ENCODE measurements at places on chromosomes 3 and 15.
A peak's percentile ranks its signal among the peaks of the same experiment; 100 is the strongest.

DNA sequence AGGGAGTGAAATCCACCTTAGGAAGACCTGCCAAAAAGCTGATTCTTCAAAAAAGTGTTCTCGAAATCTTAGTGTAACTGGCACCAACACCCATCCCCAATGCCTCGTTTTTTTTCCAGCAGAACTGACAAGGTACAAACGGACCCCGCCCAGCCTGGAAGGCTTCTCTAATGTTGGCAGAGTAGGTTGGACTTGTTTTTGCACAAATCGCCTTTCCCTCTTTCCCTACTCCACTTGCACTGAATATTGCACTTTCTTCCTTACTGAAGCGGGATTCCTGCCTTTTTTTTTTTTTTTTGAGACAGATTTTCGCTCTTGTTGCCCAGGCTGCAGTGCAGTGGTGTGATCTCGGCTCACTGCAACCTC lies 544 bp upstream of the TIMMDC1 start:
- DNase-seq, result no peak

- DNase-seq, result no peak
These were observed 495.9 kb upstream of the NAALADL2 start for GRCh38 chr3:174363256-174363655.

DNA sequence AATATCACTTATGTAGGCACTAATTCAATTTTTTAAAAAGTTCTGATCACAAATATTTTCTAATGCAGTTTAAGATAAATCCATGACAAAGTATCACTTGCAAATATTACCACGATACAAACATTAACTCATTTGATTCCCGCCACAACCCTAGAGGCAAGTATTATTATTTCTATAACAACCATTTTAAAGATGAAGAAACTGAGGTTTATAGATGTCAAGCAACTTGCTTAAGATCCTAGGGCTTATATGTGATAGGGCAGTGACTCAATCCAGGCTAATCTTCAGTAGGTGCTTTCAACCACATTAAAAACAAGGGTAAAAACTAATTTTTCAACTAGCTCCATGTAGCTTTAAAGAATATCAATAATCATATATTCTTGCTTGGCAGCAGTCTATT lies 1.7 kb downstream of the DYNC1LI1 start:
- DNase-seq, result no peak

DNA sequence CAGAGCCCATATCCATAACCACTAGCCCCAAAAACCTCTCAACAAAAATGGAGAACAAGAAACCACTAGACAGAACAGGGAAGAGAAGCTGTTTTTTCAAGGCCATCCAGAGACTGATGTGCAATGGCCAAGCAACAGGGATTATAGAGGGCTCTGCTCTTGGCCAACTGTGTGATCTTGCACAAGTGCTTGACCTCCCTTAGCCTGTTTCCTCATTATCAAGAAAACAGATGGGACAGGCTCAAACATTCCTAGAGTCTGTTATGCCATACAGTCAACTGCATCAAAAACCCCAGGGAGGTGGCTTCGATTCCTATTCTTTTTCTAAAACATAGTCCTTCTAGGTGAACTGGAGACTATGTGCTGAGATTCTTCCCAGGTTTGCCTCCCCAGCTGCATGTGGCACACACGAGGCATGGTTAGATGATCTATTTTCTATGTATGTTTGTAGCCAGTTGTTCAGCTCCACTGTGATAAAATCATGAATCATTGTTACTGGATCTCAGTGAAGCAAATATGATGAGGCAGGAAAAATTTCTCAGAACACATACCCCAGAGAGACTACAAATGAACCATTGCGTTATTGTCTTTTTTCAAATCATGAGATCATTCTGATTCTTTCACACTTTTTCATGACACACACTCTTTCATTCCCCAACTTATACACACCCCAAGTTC lies 132.9 kb upstream of the TGFBR2 start:
- peak; percentile 4 for DNase-seq

DNA sequence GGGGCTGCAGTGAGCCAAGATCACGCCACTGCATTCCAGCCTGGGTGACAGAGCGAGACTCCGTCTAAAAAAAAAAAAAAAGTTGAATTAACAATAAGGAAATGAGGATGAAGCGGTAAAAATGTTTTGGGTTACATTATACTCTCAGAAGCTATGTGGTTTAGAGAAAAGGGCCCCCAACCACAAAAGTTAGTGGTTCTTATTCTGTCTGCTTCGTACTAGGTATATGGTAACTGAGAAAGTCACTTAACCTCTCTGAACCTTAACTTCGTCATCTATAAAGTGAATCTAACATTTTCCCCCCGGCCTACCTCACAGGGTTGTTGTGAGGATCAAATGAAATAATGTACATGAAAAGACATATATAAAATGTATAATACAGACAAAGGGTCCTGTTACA lies 38.4 kb upstream of the EHHADH start:
- DNase-seq, result no peak

DNA sequence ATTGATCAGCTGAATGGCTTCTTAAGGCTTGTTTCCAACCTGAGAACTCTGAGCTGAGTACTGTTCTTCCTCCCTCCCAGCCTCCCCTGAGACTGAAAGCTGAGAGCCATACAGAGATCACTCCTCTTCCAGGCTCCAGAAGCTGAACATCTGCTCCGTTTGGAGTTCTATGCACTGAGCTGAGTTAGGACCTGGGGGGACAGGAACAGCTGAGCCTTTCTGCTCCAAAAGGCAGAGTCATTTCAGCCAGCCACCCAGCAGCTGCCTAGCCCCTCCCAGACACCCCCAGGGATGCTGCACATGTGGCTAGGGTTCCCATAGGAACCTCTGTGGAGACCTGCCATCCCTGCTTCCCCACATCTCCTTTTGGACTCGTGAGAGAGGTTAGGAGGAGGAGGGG lies 64.2 kb upstream of the GLCE start:
- DNase-seq, result no peak

DNA sequence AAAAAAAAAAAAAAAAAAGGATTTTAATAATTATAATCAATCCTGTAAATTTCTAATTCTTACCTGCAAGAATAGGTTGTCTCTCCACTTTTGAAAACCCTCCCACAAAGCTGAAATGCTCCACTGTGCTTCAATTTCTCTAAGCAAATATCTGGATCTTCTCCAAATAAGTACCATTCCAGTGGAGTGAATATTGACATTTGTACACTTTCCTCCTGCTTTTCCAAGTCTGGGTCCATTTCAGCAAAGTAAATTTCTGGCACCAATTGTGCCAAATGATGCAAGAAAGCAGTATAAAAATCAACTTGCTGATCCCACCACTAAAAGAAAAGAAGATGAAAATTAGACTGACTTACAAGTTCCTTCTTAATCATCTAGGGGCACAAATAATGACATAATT lies 19.9 kb downstream of the UBR1 start:
- DNase-seq, result no peak

DNA sequence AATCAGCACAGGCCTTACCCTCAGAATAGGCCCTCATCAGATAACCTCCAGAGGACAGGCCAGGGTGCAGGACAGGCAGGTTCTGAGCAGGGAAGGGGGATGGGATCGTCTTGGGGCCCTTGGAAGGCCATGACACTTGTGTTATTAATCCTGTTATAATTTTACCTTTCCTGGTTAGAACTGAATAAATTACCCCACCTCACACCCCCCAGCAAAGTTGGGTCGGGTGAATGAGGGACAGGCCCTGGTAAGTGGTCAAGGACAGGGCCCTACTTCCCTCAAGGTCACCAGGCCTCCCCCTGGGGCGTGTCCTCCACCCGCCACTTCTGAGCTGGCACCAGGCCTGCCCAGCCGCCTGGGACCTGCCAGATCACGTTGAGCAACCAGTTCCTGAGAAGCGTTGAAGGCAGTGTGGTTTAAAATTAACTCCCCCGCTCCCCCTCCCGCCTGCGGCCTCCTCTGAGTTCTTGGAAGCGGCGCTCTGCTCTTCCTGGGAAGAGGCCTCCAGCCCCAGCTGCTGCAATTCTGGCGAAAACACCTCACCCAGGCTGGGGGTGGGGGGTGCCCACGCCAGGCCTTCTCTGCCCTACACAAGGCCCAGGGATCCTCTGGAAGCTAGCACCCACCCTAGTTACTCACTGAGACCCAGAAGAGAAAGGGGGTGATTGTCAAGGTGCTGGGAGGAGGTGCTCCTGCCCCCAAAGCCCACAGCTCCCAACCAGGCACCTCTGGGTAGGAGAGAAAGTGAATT lies 10.6 kb downstream of the CISH start:
- DNase-seq, result peak; percentile 84

DNA sequence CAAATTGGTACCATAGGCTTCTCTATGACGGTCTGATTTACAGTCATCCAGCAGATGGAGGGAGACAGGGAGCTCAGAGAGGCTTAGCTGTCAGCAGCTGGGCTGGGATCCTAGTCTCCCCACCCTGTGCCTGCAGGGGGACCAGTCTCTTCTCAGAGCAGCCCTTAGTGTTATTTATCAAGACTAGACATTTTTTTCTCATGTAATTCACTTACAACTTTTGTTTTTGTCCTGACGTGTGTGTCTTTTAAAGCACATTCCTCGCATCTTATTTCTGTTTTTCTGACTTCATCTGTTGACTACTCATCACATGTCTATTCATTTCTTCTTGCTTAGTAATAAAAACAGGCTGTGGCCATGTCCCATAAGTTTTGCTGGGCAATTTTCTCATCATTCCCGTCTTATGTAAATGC lies 116.1 kb downstream of the KLF13 start:
- DNase-seq, result peak; percentile 19

DNA sequence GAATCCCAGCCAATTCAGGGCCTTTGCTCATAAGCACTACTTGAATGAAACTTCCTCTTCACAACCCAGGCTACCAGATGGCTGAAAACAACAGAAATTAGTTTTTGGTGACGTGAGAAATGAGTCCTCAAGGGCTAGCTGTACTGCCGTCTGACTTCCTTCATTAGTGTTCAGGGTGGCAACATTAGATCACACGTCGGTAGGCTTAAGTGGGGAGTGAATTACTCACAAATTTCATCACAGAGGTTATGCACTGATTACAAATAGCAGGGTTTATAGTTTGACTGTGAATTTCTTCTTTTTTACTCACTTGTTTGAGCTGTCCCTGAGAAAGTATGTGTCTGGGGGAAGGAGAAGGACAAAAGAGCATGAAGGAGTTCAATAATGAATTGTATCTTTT lies 397.2 kb downstream of the GAP43 start:
- DNase-seq, result no peak

DNA sequence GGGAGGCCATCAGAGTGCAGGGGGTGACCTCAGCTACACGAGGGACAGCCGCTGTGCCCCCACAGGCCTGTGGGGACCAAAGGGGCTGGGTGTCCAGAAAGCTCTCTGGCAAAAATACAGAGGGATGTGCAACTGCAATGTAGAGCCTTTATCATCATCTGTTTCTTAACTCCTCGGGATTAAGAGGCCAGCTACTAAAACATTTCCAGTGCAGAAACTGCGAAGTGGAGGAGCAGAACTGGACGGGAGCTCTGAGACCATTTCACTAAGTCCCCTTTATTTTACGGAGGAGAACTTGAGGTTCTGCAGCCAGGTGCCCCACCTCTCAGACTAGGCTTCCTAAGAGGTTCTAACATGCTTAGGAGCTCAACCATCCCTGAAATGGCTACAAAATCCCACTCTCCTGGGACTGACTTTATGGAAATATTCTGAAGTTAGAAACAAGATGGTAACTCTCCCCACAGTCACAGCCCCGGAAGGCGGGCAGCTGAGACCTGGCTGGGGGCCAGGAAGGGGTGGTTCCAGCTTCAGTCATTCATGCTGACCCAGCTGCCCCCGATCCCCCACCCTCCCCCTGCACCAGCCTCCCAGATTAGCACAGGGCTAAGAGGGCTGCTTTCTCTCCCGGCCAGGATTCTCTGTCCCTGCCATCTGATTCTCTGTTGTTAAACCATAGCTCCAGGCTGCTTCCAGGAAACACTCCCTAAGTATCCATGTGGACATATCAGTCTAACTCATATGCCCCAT lies 40.3 kb downstream of the UMPS start:
- no peak for DNase-seq

DNA sequence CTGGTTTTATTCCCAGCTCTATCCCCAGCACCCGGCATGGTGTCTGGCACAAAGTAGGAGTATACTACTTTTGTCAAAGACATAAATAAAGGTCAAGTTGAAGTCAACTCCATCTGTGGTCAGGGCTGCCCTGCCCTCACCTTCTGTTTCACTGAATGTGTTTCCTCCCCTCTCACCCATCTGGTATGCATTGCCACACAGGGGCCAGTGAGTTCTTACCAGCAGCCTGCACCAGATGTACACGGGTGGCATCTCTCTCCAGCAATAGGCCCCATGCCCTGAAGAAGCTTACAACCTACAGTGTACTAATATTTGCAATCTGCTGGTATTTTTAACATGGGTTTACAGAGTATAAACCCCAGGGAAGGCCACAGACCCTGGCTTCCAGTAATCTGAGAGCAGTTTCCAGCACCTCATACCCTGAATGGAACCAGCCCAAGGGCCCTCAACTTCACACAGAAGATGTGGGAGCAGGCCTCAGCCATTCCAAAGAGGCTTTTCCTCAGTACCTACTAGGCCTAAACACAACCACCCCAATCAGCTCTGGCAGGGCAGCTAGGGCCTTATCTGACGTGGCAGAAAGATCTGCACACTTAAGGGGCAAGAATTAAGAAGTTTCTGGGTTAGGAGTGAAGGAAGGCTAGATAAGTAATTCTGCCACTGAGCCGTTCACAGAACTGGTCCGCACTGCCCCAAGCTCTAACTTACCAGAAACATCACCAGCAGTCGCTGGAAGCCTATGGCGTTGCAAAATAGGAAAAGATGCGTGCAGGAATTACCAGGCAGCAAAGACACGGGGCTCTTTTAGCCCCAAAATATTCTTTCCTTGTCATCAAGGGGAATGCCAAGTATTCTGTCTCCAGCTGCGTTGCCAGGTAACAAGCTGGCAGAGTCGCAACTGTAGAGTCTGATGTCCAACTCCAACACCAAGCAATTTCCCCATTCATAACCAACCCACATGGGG lies 2.1 kb downstream of the IDH2 start:
- peak; percentile 68 for DNase-seq

- no peak for DNase-seq
These were observed 45.6 kb downstream of the NOX5 start for GRCh38 chr15:69060041-69060481.

DNA sequence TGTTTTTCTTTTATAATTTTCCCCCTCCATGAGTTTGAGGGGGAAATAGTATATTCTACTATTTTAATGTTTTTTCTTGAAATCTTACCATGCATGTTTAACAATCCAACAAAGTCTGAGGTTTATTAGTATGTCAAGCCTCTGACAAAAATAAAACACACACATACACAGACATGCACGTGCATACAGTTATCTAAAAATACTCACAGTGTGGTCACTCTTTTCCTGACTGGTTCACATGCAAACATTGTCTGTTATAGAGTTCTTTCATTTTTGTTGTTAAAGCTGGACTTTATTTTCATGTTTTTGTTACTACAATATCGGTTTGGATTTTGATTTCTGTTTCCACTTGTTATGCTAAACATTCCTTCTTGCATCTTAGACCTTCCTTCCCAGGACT lies 236.6 kb downstream of the MFSD1 start:
- DNase-seq, result no peak

All from NCI-H226 (cell line).